ENCODE measurements at places on chromosomes 16 and 17.
A peak's percentile ranks its signal among the peaks of the same experiment; 100 is the strongest.

- no peak overlapping the region for H3K4me3 ChIP-seq
- no peaks in the 10 kb centered on the region for H3K27me3 ChIP-seq
- no peak overlapping the region for H3K27ac ChIP-seq
- H3K4me1 ChIP-seq: peaks cover 3% of the 10 kb centered on the region
- DNase-seq: no peak
Measured at GRCh38 chr16:14354561-14355351, 275.3 kb downstream of the PARN start.

DNA sequence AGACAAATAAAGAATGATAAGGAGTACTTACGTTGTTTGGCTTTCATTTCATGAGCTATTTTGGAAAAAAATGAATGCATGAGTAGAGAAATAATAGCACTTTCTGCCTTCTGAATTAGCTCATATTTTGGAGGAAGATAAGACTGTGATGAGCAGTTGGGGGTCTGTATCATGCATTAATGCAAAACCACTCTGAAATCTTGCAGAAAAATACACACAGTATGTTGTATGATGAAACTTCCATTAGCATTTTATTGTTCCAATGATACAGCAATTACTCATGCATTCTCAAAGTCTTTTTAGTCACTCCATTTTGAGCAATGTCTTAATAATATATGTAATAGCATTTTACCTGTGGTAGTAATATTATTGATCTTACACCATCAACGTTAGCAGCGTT, 571.0 kb downstream of the CDH8 start:
- DNase-seq: no peak
- H3K27ac ChIP-seq: no peak overlapping the region
- no peaks in the 10 kb centered on the region for H3K27me3 ChIP-seq
- no peak overlapping the region for H3K4me3 ChIP-seq
- no peaks in the 10 kb centered on the region for H3K4me1 ChIP-seq

DNA sequence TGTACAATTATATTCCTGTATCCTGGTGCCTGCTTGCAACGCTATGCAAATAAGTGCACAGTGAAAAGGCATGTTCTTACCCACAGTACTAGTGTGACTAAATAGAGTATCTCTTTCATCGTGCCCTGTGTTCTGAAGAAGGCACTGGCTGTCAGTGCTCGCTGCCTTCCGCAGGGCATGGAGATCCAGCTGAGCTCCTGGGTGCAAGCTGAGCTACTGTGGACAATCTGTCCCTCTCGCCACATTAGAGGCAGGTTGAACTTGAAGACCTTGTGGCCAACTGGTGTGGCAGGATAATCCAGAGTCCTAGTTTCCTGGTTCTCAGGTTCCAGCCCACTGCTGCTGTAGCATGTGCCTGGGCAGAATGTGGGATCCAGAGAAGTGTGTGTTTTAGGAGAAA, 1.9 kb upstream of the ST6GALNAC1 start:
- no peak overlapping the region for H3K4me3 ChIP-seq
- H3K27me3 ChIP-seq: no peaks in the 10 kb centered on the region
- no peak overlapping the region for H3K27ac ChIP-seq
- no peaks in the 10 kb centered on the region for H3K36me3 ChIP-seq
- DNase-seq: no peak

- H3K27me3 ChIP-seq: no peaks in the 10 kb centered on the region
- H3K4me1 ChIP-seq: no peaks in the 10 kb centered on the region
- no peak for DNase-seq
- no peak overlapping the region for H3K27ac ChIP-seq
- H3K4me3 ChIP-seq: no peak overlapping the region
Measured at GRCh38 chr16:11833951-11834695, 17.2 kb downstream of the RSL1D1 start.

DNA sequence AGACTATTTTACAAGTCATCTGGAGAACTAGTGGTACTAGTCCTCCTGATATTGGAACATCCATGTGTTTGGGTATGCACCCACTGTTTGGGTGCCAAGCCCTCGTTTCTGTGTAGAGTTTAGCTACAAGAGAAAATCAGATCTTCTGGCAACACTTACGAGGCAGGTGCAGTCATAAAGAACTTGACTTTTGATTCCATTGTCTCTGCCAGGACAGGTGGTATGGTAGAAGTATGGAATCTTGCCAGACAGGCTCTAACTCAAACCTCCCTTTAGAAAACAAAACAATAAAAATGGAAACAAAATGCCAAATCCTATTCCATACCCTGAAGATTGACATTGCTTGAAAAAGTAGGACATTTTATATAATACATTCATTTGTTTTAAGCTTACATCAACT, 16.0 kb downstream of the RNF43 start:
- no peak overlapping the region for H3K4me3 ChIP-seq
- H3K4me1 ChIP-seq: no peaks in the 10 kb centered on the region
- no peaks in the 10 kb centered on the region for H3K36me3 ChIP-seq
- no peaks in the 10 kb centered on the region for H3K27me3 ChIP-seq
- no peak for DNase-seq
- H3K27ac ChIP-seq: no peak overlapping the region

DNA sequence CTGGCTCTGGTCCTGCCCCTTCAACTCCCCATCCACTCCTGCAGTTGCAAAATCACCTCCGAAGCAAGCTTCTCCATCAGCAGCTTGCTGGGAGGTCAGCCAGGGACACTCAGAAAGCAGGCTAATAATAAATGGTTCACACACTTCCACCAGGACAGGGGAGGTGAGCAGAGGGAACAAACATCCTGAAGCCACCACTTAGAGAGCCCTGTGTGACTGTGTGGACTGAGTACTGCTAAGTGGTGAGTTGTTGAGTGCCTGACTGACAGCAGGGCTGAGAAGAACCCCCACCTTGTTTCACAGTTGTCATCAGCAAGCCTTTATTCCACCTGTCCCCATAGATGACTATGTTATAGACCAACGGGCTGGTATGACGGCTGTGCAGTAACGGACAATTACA, 213.9 kb downstream of the CBLN1 start:
- no peak overlapping the region for H3K27ac ChIP-seq
- no peaks in the 10 kb centered on the region for H3K4me1 ChIP-seq
- H3K4me3 ChIP-seq: no peak overlapping the region

- no peaks in the 10 kb centered on the region for H3K27me3 ChIP-seq
- no peak overlapping the region for H3K27ac ChIP-seq
- H3K4me3 ChIP-seq: no peak overlapping the region
Measured at GRCh38 chr17:42438600-42439567, 15.8 kb upstream of the CAVIN1 start.

GRCh38 chr16:49644145-49644463, 211.8 kb downstream of the ZNF423 start:
- H3K4me1 ChIP-seq: no peaks in the 10 kb centered on the region
- no peaks in the 10 kb centered on the region for H3K36me3 ChIP-seq
- no peak overlapping the region for H3K27ac ChIP-seq
- no peaks in the 10 kb centered on the region for H3K27me3 ChIP-seq

DNA sequence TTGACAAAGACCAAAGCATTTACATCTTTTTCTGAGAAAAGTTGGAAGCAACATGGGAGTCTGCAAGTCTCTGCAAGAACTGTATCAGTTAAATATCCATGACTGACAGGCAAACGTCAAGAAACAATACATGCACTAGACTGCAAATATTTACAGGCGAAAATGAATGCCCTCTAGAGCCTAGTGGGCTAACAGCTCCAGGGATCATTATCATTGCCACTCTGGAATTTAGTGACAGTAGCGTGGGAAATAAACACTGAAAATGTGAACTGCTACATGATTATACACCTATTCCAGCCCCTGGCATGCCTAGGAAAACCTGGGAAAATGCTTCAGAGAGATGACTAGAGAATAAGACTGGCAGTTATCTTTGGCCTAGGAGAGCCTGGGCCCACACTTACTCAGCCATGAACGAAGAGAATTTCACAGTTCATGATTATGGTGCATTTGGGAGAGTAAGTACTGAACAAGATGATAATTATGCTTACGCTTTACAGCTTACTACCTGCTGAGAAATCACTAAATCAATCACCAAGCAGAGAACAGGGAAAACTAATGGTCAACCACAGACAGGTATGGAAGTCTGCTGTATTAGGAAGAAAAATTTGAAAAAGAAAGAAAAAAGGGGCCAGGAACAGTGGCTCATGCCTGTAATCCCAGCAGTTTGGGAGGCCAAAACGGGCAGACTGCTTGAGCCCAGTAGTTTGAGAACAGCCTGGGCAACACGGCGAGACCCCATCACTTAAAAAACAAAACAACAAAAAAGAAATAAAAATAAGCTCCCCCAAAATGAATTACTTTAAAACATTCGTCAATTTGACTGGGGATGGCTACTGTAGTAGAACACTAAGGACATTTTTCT, 66.6 kb upstream of the CLEC18B start:
- no peaks in the 10 kb centered on the region for H3K4me1 ChIP-seq
- no peak overlapping the region for H3K4me3 ChIP-seq
- DNase-seq: no peak
- H3K36me3 ChIP-seq: peaks cover 63% of the 10 kb centered on the region
- no peak overlapping the region for H3K27ac ChIP-seq

DNA sequence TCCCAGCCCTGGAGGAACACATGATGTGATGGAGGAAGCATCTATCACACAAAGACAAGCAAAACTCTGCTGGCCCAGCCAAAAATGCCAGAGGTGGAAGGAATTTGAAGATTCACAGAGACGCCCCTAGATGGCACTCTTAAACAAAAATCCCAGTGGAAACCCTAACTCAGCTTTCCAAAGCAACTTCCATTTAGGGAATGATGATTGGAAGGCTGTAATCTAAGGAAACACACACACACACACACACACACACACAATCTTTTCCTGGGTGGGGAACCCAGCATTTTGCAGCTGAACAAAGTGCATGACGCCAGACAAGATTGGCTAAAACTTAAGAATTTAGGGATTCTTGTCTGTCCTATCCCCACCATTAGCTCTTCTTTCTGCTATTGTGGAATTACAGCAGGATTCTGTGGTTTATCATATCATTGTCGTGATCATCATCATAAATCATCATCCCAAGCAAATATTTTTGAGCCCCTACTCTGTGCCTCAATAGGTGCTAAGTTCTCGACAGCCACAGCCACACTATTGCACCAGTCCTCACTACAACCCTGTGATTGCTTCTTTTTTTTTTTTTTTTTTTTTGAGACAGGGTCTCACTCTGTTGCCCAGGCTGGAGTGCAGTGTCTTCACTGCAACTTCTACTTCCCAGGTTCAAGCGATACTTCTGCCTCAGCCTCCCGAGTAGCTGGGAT, 1.6 kb upstream of the LDAF1 start:
- no peaks in the 10 kb centered on the region for H3K27me3 ChIP-seq
- no peaks in the 10 kb centered on the region for H3K36me3 ChIP-seq
- H3K4me3 ChIP-seq: no peak overlapping the region

DNA sequence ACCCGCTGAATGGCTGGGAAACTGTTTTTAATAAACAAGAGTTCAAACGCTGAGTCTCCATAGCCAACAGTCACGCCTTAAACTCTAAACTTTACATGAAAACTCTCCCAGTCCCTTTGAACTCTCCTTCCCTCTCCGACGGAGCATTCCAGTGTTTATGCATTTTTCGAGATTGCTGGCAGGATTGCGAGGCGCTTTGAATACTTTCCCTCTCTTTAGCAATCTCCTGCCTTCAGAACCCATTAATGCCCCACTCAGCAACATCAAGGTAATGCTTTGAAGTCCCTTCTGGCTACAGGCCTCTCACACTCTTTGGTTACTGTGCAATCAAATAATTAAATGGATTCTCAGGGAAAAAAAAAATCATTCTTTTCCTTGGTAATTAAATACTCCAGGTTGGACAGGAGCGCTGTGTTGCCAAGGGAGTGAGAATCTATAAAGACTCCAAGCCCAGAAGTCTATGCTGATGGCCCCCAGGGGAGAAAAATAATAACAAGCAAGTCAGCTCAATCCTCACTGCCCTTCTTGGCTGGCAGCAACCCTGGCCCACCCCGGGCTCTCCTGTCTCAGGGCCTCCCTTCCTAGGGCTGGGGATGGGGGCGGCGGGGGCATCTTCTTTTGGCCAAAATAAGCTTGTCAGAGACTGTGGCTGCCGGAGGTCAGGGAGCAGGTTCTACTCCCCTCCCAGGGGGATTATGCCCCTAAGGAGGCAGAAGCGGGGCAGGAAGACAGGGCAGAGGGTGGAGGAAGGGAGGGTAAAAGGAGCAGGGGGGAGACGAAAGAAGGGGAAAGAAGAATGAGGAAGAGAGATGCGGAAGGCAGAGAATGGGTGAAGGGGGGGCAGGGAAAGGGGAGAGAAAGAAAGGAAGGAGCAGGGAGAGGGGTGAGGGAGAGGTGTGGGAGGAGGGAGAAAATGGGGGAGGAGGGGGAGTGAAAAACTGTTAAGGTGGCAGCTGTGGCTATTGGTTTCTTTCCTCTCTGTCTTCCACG, 45.2 kb downstream of the AXIN2 start:
- H3K36me3 ChIP-seq: no peaks in the 10 kb centered on the region
- no peaks in the 10 kb centered on the region for H3K4me1 ChIP-seq
- no peaks in the 10 kb centered on the region for H3K27me3 ChIP-seq
- H3K27ac ChIP-seq: no peak overlapping the region
- no peak for DNase-seq

GRCh38 chr17:16417896-16418684, 2.7 kb downstream of the TRPV2 start:
- no peak for DNase-seq
- H3K36me3 ChIP-seq: peaks cover 52% of the 10 kb centered on the region
- peak overlapping the region; percentile 15 for H3K27ac ChIP-seq
- no peak overlapping the region for H3K4me3 ChIP-seq
- H3K4me1 ChIP-seq: peaks cover 53% of the 10 kb centered on the region

- no peak overlapping the region for H3K27ac ChIP-seq
- no peak overlapping the region for H3K4me3 ChIP-seq
- no peak for DNase-seq
- H3K36me3 ChIP-seq: no peaks in the 10 kb centered on the region
Measured at GRCh38 chr17:52159246-52160135, 977 bp upstream of the CA10 start.

DNA sequence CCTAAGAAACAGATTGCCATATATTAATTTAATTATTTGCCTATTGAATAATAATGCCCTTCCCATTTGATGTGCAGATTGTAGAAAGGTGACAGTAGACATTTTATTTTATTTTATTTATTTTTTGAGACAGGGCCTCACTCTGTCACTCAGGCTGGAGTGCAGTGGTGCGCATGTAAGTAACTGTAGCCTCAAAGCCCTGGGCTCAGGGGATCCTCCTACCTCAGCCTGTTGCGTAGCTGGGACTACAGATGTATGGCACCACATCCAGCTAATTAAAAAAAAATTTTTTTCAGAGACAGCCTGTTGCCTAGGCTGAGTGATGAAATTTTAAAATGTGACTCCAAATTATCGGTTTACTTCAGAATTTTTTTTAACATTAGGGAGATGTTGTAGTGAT, 1110.0 kb upstream of the EEF2KMT start:
- no peak for DNase-seq
- no peaks in the 10 kb centered on the region for H3K36me3 ChIP-seq
- H3K4me1 ChIP-seq: no peaks in the 10 kb centered on the region
- no peak overlapping the region for H3K4me3 ChIP-seq
- H3K27me3 ChIP-seq: no peaks in the 10 kb centered on the region

DNA sequence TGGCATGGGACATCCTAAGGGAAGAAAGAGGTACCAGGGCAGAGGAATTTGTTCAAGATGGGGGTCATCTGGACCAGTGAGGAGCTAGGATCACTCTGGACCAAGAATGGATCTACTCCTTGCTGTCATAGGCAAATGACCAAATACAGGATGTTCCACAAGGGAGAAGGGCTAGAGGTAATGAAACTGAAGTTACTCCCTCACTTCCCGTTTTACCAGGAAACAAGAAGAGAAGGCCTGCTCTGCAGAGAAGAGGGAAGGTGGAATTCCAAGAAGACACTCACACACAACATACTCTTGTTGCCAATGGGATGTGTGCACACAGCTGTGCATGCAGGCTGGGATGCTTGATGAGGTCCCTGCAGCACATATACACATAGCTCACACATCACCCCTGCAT, 38.6 kb downstream of the NEUROD2 start:
- H3K27ac ChIP-seq: no peak overlapping the region
- H3K4me1 ChIP-seq: peaks cover 12% of the 10 kb centered on the region
- no peaks in the 10 kb centered on the region for H3K27me3 ChIP-seq
- H3K4me3 ChIP-seq: no peak overlapping the region

Measured in natural killer cell (primary cell).